T-helper 1 cell treated with Interleukin-12 subunit alpha and Interleukin-12 subunit beta and Interleukin-4 antibody, amounts not matched to agents 30 ng/mL and 1 ng/mL, for 36 hours (primary cell): ENCODE measurements at places on chromosomes 4 and X. TPM values are rescaled to one million over a fixed set of nuclear protein-coding genes. Genes with fewer than 3 reads are reported as not detected.

Gene PLAC8
- 200 TPM in 2 replicates for total RNA-seq

Gene DCAF4L1
- total RNA-seq: 0.32 TPM in 2 replicates

Gene REELD1
- 0.12 and 0.86 TPM in 2 replicates for total RNA-seq

Gene MAGEC1
- total RNA-seq: not detected in 2 replicates

Gene FAM9B
- total RNA-seq: not detected in 2 replicates

Gene TMPRSS11D
- total RNA-seq: not detected in 2 replicates

Gene XK
- 0.15 and 0.20 TPM in 2 replicates for total RNA-seq

Gene CENPI
- 17.1 and 18.8 TPM in 2 replicates for total RNA-seq

Gene SNCA
- total RNA-seq: 2.1 and 2.3 TPM in 2 replicates

Gene ZBTB49
- 6.9 and 8.4 TPM in 2 replicates for total RNA-seq

Gene SOD3
- total RNA-seq: not detected in 2 replicates

Gene TXK
- total RNA-seq: 39.5 and 40.8 TPM in 2 replicates

Gene OTUD6A
- total RNA-seq: not detected in 2 replicates

Gene IL1RAPL2
- total RNA-seq: not detected in 2 replicates

Gene PPBP
- not detected in 2 replicates for total RNA-seq

Gene ZXDB
- total RNA-seq: 6.3 and 6.6 TPM in 2 replicates
